NCI-H2029 (cell line): ENCODE measurements at places on chromosomes 13 and 19.

GRCh38 chr13:78598116-78598781 is 5.1 kb downstream of the POU4F1 start:
- DNase-seq = no peak

GRCh38 chr13:50914176-50914700 is 4.6 kb downstream of the RNASEH2B start:
- no peak for DNase-seq

- DNase-seq = no peak
Measured at GRCh38 chr19:56637976-56638555, 4.9 kb upstream of the SMIM17 start.

DNA sequence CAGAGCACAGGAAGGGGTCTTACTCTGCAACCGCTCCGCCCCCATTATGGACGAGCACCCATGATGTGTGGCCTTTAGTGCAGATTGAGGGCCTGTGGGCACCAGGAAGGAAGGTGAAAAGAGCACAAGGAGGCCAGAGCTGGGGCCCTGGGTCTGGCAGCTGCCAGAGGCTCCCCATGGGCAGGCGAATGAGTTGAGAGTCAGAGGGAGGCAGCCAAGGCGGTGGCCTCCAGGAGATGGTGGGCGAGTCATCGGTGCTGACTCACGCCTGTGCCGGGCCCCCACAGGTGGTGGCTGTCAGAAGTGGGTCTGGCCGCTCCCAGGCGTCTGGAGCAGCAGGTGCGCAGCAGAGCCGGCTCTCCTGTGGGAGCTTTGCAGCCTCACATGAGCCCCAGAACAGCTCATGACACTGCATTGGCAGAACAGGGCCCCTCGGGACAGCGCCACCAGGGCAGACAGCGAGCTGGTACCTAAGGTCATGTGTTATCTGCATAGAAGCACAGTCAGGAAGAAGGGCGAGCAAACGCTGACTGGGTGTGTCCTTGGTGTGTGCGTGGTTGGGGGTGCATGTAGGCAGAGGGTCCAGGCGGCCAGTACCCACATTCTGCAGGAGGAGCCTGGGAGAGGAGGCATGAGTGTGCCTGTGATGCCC is 68.8 kb downstream of the CHST8 start:
- DNase-seq = no peak

- no peak for DNase-seq
Measured at GRCh38 chr19:39871886-39872866, 26.0 kb upstream of the FBL start.

GRCh38 chr19:47188507-47189033 is 42.4 kb downstream of the BBC3 start:
- DNase-seq = no peak
